Posterior vena cava (tissue), 2 donors: ENCODE measurements at places on chromosomes 5 and 9. TPM values are rescaled to one million over a fixed set of nuclear protein-coding genes. Genes with fewer than 3 reads are reported as not detected.
A peak's percentile ranks its signal among the peaks of the same experiment; 100 is the strongest.

GRCh38 chr9:26779062-26779461 lies 113.5 kb downstream of the CAAP1 start:
- DNase-seq: no peak

PCDHGA1 gene
- 0.81 TPM for total RNA-seq

SPINK7 gene
- not detected for total RNA-seq

POC5 gene
- 8.8 TPM for total RNA-seq

GRCh38 chr5:30894811-30895210 lies 298.7 kb upstream of the CDH6 start:
- DNase-seq: no peak

ANKRD18B gene
- total RNA-seq: not detected

DNA sequence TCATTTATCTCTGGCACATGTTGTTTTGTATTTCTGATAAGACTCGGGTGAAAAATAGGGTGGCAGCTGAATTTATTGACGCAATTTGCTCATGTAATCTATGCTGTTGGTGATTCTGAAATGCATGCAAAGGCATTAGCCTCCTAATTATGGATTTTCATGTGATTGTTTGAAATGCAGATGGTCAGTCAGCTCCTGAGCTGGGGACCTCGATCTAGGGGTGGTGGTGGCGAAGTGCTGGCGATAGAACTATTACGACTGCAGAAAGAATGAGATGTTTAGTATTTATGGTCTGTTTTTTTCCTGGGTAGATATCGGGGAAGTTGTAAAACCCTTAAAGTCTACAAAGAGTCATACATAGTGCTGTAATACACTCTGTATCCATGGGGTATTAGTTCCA lies 88.6 kb downstream of the SLC28A3 start:
- no peak for DNase-seq

DNA sequence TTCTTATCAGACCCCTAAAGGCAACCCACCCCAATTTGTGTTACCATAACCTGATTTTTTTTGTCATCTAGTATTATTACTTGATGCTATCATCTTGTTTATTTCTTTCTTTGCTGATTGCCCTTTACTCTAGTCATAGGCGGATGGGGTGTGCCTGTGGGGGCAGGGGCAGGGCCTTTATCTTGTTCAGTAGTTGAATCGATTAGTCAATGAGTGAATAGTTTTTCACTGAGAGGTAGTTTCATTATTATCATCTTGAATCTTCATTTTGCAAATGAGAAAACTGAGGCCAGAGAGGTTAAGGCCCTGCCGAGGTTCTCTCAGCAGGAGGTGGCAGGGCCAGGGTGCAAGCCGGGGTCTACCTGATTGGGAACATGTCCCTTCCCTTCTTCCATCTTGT lies 9.4 kb upstream of the GM2A start:
- DNase-seq: peak; percentile 31

- no peak for DNase-seq
Observed at GRCh38 chr5:4191041-4191440, 595.4 kb downstream of the IRX1 start.

- DNase-seq: no peak
Observed at GRCh38 chr5:148830211-148830610, 3.8 kb downstream of the ADRB2 start.

PCDHB12 gene
- 4.1 TPM for total RNA-seq

DNA sequence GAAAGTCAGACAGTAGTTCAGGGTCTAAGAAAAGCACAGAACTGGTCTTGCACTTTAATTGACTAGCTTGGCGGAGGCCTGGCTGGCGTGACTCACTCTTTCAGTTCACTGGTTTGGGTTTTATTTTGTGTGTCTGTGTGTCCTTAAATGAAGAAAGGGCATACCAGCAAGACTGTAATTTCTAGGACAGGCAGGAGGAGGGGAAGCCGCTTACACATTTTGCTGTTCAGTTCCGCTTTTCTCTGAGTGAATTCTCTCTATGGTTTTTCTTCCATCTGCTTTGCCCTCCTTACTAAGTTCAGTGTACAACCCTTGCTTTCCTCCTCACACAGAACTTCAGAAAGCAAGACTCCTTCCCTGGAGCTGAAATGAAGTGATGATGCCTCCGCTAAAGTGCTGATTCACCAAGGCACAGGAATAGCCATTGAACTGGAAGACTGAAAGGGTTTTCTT lies 150.8 kb downstream of the MEF2C start:
- DNase-seq: peak; percentile 90

- no peak for DNase-seq
Observed at GRCh38 chr5:39013938-39014337, 60.3 kb downstream of the RICTOR start.

- DNase-seq: no peak
Observed at GRCh38 chr5:69276422-69277174, 41.9 kb downstream of the CDK7 start.
